Thoracic aorta endothelial cell (primary cell): ENCODE measurements at places on chromosomes 11 and 22. TPM values are rescaled to one million over a fixed set of nuclear protein-coding genes. Genes with fewer than 3 reads are reported as not detected.

The SCGB1D2 gene
- not detected in 2 replicates for total RNA-seq

The NCAM1 gene
- total RNA-seq, result 0.36 and 0.40 TPM in 2 replicates

The B4GALNT4 gene
- total RNA-seq, result 0.86 and 1.1 TPM in 2 replicates

The GRM5 gene
- total RNA-seq, result 0.13 and 0.22 TPM in 2 replicates

The NLRP14 gene
- 0.07 and 0.53 TPM in 2 replicates for total RNA-seq

The DKK3 gene
- 122 and 143 TPM in 2 replicates for total RNA-seq

The ABTB2 gene
- 0.27 and 0.50 TPM in 2 replicates for total RNA-seq
